ENCODE measurements at places on chromosomes 12 and 14.
A peak's percentile ranks its signal among the peaks of the same experiment; 100 is the strongest.

- no peak for DNase-seq
Measured at GRCh38 chr12:45532113-45532512, 197.4 kb upstream of the ARID2 start.

GRCh38 chr14:105305345-105305744, 4.5 kb upstream of the BRF1 start:
- DNase-seq, result no peak

- DNase-seq, result no peak
Measured at GRCh38 chr12:64636856-64637255, 26.6 kb downstream of the RASSF3 start.

DNA sequence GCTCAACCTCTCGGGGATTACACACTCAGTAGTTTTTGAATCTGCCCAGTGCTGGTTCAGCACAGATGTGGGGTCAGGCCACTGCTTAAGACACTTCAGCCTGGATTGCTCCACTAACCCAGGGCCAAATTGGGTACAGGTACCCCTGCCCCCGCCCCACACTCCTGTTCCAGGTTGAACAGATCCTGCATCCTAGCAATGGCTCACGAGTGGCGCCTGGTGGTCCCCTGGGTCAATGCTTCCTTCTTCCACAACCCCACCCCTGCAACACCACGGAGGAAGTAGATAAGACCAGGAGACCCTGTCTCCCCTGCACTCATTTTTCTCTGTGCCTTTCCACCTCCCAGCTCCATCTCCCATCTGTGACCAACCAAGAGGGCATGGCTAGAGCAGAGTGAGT, 108.4 kb downstream of the ESRRB start:
- DNase-seq, result no peak

DNA sequence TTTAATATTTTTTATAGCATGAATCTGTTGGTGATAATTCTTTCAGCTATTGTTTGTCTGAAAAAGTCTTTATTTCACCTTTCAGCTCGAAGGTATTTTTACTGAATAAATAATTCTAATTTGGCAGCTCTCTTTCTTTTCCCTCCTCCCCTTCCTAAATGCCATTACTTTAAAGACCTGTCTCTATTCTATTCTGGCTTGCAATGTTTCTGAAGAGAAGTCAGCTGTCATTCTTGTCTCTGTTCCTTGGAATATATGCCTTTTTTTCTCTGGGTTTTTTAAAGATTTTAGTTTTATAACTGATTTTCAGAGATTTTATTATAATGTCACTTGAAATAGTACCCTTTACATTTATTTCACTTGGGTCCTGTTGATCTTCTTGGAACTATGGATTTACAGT, 237.9 kb upstream of the DAAM1 start:
- DNase-seq, result no peak

GRCh38 chr14:78170203-78170602, at the start of gene NRXN3:
NRXN3 (plus strand) TSS chr14:78170373; CDS start chr14:78243094, 72,721 bp downstream.
- no peak for DNase-seq

DNA sequence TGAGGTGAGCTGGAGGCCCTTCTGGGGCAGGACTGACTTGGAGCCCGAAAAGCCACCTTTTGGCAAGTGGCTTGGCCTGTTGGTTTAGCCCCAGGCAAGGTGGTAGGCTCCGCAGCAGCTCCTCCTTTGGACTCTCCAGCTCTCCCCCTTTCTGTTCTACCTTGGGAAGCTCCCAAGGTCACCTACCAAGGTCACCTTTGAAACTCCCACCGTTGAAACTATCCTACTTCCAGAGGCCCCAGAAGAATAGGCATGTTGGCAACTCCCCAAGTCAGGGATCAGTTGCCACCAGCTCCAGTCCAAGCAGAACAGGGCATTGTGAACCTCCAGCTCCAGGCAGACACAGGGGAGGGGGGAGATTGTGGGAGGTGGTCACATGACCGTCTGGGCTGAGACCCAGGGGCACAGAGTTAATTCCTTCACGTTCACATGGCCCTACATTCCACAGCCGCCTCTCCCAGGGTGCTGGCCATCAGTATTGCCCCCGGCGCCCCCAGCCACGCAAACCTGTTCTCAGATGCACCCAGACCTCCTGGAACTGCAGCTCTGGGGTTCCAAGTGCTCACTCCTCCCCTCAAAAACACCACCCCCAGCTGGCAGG, 14.4 kb downstream of the IRF2BPL start:
- DNase-seq, result peak; percentile 75

- no peak for DNase-seq
Measured at GRCh38 chr14:99656171-99656570, 11.2 kb downstream of the HHIPL1 start.

DNA sequence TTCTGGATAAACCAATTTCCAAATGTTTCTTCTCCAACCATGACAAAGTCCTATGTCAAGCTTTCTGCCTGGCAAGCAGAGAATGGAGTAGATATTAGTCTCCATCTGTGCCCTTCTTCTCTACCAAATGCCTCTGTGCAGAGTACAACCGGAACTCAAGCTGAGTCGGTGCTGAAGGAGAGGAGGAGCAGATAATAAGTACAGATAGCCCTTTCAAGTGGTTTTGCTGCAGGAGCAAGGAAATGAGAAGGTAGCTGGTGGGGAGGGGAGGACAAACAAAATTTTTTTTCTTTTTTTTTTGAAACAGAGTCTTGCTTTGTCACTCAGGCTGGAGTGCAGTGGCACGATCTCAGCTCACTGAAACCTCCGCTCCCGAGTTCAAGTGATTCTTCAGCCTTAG, 14.2 kb upstream of the HELB start:
- no peak for DNase-seq

- no peak for DNase-seq
Measured at GRCh38 chr12:100221523-100221922, 20.9 kb downstream of the ACTR6 start.

GRCh38 chr12:79658221-79658620, 32.5 kb downstream of the PAWR start:
- DNase-seq, result no peak

- DNase-seq, result no peak
Measured at GRCh38 chr12:52242442-52243258, 9.6 kb downstream of the KRT7 start.

DNA sequence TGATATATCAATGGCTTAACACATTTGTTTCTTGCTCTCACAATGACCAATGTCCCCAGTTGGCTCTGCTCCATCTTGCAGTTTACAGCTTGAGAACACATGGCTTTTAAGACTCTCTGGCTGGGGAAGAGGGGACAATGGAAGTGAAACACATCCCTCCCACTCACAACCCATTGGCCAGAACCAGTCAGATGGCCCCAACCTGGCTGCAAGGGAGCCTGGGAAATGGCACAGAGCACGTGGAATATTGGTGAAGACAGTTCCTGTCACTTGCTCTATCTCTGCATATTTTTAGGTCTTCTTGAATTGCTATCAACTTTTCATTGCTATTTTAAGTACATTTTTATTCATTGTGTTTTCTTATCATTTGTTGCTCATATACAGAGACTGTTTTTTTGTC, 345.4 kb downstream of the MED13L start:
- DNase-seq, result no peak

GRCh38 chr12:107759410-107759809, 1.5 kb downstream of the PRDM4 start:
- no peak for DNase-seq

DNA sequence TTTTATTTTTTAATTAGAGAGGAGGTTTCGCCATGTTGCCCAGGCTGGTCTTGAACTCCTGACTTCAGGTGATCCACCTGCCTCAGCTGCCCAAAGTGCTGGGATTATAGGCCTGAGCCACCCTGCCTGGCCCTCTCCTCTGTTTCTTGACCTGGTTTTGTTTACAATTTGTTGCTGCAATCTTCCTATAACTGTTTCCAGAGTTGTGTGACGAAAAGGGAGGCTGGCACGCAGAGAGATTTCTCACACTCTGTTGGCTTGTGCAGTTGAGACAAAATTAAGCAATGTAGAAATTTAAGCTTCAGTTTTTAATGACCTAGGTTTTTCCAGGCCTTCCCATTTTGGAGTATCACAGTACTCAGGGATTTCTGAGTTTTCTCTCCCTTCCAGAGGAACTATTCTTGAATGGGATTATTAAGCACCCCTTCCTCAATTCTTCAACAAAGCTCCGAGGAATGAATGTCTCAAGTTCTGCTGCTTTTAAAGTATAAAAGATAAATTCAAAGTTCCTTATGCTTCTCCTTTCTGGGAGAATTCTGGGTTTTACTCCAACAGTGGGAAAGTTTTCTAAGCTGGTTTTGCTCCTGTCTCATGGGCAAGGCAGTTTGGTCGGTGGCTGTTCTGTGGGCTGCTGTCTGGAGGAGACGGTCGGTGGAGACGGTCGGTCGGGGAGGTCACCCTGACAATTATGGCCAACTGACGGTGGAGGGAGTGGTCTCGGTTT, 20.4 kb upstream of the FOS start:
- DNase-seq, result peak; percentile 64

DNA sequence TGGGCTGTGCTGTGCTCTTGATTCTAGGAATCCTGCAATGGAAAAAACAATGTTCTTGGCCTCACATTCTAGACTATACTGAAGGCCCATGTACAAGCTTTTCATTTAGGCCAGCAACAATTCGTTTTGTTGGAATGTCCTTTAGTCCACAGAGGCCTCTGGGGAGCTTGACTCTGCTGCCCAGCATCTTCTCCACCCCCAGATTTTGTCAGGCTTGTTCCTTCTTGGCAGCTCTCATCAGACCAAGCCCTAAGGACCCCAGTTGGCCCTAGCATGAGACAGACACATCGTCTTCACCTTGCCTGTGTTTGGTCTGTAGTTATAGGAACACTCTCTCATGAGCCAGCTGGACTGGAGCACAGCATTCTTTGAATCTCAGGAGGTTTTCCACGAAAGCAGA, 300.1 kb downstream of the VRK1 start:
- no peak for DNase-seq

GRCh38 chr12:124432376-124432775, 135.0 kb downstream of the NCOR2 start:
- no peak for DNase-seq

Data from sciatic nerve (tissue), 2 donors.